ENCODE measurements at places on chromosomes 4 and X. TPM values are rescaled to one million over a fixed set of nuclear protein-coding genes. Genes with fewer than 3 reads are reported as not detected.

The TRIM2 gene
- total RNA-seq = 78.5 TPM

The GPC4 gene
- total RNA-seq = 2.8 TPM

The ASB11 gene
- not detected for total RNA-seq

The ADAMTS3 gene
- 5.0 TPM for total RNA-seq

The SUPT20HL2 gene
- not detected for total RNA-seq

The ENAM gene
- 0.18 TPM for total RNA-seq

The RTL9 gene
- total RNA-seq = 1.5 TPM

The CTAG2 gene
- not detected for total RNA-seq

The DRD5 gene
- not detected for total RNA-seq

The NCAPG gene
- total RNA-seq = 60.1 TPM

The FRG1 gene
- total RNA-seq = 47.6 TPM

The ARHGAP6 gene
- 20.9 TPM for total RNA-seq

The ATP8A1 gene
- total RNA-seq = 7.5 TPM

The PNMA3 gene
- under 0.01 TPM for total RNA-seq

The CETN2 gene
- total RNA-seq = 65.7 TPM

The CENPVL2 gene
- total RNA-seq = 0.41 TPM

The CACNA1F gene
- total RNA-seq = not detected

The AFM gene
- total RNA-seq = not detected
